ENCODE measurements at places on chromosomes 1 and 21.

GRCh38 chr21:16674949-16675348 is 837.9 kb upstream of the CXADR start:
- no peak for DNase-seq

GRCh38 chr1:243414152-243414494 is 158.3 kb downstream of the SDCCAG8 start:
- DNase-seq: no peak

GRCh38 chr1:222266223-222267196 is 281.4 kb downstream of the HHIPL2 start:
- DNase-seq: no peak

DNA sequence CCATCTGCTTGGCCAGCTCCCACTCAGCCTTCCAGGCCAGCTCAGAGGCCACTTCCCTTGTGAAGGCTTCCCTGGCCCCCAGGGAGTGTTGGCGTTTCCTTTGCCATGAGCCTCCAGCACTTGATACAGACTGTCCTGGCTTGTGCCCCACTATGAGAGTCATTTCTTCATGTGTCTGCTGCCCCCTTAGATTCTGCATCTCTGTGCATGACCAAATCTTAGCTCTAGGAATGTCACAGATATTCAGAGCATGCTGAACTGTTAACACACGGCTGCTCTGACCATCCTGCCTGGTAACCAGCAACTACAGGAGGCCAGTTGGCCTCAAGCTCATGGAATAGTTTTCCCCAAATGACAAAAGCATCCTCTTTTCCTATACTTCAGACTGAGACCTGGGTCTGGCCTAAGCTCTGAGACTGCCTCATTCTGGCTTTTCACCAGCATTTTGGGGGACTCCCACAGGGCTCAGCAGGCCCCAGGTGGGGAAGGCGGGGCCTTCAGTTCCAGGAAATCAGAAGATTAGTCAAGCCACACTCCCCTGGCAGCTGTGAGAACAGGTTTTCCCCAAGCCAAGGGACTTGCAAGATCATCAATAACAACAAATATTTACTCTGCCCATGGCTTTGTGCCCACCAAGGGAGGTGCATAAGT is 182.6 kb upstream of the EDN2 start:
- no peak for DNase-seq

DNA sequence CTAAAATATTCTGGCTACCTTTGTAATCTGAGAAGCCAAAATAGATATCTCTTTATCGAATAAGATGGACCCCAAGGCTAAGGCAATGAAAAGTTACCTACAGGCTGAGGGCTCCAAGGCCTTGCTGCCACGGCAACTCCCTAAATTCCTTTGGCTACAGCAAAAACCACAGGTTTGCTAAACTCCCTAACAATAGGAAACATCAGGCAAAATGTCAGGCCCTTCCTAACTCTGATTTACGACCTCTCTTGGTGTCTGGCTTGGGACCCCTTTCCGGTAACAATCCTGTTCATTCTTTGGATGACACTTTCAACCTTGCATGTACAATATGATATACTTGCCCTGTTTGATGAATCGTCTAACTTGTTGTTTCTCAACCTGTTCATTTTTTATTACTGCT is 11.3 kb upstream of the OR2T8 start:
- no peak for DNase-seq

- DNase-seq: no peak
These were observed 16.8 kb downstream of the ZBTB18 start for GRCh38 chr1:244067893-244068292.

- no peak for DNase-seq
These were observed 133.8 kb upstream of the CACNA1E start for GRCh38 chr1:181349512-181349911.

DNA sequence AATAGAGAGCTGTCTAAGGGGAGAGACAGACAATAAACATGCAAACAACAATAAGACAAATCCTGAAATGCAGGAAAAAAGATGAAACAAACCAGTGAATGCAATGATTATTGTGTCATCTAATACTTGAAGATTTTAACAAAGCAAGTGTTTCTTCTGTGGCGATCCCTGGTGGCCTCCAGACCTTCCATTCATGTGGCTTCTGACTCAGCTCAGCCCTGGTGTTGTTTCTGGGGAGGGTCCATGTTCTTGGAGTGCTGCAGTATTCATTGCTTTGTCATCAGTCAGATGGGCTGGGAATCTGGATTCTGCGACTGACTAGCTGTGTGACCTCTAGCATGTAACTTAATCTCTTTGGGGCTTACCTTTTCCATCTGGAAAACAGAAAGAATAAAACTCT is 1.5 kb upstream of the C2CD4D start:
- no peak for DNase-seq

DNA sequence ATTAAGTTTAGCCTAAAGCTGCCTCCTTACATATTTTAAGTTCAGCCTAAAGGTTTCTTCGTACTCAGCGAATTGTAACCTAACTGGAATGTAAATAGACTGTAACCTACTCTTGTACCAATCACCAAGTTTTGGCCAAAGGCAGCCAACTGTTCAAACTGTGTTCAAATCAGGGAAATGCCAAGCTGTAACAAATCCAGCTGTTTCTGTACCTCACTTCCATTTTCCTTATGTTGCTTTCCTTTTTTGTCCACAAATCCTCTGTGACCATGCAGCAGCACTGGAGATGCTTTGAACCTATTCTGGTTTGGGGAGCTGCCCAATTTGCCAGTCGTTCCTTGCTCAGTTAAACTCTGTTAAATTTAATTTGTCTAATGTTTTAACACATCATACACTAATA is 3.2 kb upstream of the APOBEC4 start:
- DNase-seq: no peak

DNA sequence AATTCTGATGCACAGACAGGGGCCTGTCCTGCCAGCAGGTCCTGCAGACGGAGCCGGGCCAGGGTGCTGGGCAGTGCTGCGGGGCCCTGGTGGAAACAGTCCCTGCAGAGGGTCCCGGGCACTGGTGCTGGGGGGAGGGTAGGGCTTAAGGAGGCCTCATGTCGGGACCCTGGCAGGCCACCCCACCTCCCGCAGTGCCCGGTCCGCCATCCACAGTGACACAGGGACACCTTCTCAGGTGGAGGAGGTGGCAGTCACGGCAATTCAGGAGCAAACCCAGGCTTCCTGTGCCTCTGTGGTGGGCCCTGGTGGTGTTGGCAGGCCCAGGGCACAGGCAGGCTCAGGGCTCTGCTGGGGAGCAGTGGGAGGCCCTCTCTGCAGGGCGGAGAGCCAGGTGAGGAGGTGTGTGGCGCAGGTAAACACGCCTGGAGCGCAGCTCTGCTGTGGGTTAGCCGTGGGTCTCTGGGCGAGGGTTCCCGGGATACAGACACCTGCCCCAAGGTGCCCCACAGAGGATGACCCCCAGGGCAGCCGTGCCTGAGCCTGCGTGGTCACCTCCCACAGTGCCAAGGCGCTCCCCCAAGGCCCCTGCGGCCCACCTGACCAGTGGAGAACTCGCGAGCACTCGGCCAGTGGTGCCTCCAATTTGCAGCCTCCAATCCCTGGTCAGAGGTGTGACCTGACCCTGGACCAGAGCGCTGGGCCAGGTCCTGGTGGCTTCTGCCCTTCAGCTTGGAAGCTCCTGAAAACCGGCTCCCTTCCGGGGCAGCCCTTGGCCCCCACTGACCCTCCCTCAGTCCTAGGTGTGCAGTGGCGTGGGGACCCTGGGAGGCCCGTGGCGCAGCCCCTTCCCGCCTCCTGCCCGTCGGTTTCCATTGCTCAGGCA is 19.2 kb downstream of the COL18A1 start:
- DNase-seq: no peak

- DNase-seq: no peak
These were observed 33.5 kb downstream of the RHBG start for GRCh38 chr1:156402331-156403020.

DNA sequence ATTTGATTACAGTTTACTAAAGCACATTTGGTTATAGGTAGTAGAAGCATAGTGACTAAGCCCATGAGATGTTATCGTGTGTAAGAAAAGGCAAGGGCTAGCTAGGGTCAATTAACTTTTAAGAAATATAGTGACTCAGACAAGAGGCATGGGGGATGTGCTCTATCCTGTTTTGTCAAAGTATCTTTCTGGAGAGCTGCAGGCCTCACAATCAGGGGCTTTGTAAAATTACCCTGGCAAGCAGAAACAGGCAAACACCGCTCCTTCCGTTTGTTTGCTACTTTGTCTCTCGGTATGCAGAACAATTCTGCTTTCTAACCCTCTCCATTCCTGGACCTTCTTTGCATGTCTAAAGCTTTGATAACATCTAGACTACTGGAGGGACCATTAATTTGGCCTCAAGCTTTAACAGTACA is 26.1 kb upstream of the ZNF697 start:
- no peak for DNase-seq

DNA sequence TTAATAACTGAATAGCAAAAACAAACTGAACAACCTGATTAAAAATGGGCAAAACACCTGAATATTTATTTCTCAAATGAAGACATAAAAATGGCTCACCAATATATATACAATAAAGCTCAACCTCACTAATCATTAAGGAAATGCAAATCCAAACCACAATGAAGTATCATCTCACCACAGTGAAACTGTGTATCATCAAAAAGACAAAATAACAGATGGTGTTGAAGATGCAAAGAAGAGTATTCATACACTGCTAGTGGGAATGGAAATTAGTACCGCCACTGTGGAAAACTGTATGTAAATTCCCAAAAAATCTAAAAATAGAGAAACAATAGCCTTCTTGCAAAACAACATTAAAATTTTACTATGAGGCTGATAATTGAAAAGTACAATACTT is 1660.1 kb upstream of the B3GALT2 start:
- no peak for DNase-seq

GRCh38 chr1:186775881-186776560 is 52.7 kb upstream of the PLA2G4A start:
- DNase-seq: peak; percentile 61

GRCh38 chr1:104905322-104905721 is 1155.6 kb downstream of the AMY1C start:
- no peak for DNase-seq

DNA sequence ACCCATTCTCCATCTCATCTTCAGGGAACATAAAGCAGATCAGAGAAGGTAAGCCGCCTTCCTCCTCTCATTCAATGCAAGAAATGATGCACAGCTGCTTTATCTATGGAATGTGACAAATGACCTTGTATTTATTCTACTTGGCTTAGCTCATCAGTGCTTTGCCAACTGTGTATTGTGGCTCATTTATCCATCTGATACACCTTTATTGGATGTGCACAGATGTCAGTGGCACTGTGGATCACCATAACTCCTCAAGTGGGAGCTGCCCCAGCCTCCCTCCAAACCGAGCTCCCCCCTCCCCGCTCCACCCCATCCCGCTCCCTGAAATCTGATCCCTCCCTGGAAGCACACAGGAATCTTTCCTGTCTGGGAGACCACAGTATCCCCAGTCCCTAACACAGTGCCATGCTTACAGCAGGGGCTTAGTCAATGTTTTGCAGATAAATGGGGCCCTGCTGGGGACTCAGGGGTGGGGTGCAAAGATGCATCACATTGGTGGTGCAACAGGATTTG is 156.0 kb upstream of the RAB4A start:
- no peak for DNase-seq

- no peak for DNase-seq
These were observed 240.9 kb upstream of the ADGRL2 start for GRCh38 chr1:81559662-81560350.

GRCh38 chr1:51214615-51215131 is 21.4 kb upstream of the RNF11 start:
- peak; percentile 75 for DNase-seq

GRCh38 chr1:104929280-104929679 is 1179.6 kb downstream of the AMY1C start:
- DNase-seq: no peak

- DNase-seq: no peak
These were observed 169.0 kb downstream of the AGBL4 start for GRCh38 chr1:49854741-49855140.

GRCh38 chr1:237154157-237154556 is 112.2 kb downstream of the RYR2 start:
- no peak for DNase-seq

- no peak for DNase-seq
These were observed 18.4 kb downstream of the JUN start for GRCh38 chr1:58765441-58765840.

DNA sequence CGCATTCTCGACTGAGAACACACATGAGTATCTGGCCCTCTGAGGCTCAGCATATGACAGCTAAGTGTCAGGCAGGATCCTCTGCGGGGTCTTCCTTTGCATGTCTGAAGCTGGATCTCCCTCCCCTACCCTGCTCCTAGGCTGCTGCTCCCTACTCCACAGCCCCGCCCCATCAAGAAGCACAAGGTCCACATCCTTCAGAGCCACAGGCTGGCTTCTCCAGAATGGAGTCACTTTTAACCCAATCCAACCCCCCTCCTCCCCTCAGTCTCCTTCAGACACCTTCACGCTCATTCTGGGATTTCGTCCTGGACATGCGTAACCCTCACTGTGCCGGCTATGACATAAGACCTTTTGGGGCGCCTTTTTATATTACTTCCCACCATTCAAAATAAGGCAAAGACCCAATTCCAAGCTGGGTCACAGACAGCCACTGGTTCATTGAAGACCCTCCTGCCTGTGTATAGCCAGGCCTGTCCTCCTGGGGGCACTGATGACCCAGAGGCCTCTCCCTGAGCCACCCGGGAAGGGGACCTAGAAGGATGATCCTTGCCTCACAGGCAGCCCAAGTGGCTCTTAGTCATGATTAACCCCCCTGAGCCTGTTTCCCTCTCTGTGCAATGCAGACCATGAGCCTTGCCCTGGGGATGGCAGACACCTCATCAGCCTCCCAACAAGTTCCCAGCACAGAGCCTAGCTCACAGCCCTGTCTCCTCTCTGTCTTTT is 4.7 kb downstream of the ADGRB2 start:
- no peak for DNase-seq

GRCh38 chr1:82323144-82323841 is 522.6 kb downstream of the ADGRL2 start:
- DNase-seq: no peak

GRCh38 chr1:18009478-18009961 is 98.1 kb upstream of the IGSF21 start:
- no peak for DNase-seq

- DNase-seq: no peak
These were observed 45.1 kb downstream of the CAPN8 start for GRCh38 chr1:223620297-223620897.

- no peak for DNase-seq
These were observed 97.6 kb downstream of the ATP1A1 start for GRCh38 chr1:116470671-116471070.

DNA sequence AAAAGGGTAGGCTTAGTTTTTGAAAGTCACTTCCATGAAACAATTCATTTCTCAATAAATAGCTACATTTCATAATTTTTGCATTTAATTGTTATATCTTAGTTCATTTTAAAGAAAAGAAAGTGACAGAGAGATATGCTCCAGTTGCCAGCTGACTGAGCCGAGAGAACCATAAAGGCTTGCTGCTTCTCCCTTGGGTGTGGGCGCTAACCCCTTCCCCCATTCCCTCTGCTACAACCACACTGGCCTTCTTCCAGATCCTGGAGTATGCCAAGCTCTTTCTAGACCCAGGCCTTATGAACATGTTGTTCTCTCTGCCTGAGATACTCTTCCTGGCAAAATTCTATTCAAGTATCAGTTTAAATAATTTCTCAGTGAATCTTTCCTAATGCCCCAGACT is 12.3 kb downstream of the SORT1 start:
- no peak for DNase-seq

GRCh38 chr1:46549697-46550681 is 1.5 kb downstream of the KNCN start:
- DNase-seq: no peak

- peak; percentile 42 for DNase-seq
These were observed 66.4 kb upstream of the BTG3 start for GRCh38 chr21:17679002-17679600.

Measured in GF-D8 (cell line).